ENCODE measurements at places on chromosomes 16 and 17.

DNA sequence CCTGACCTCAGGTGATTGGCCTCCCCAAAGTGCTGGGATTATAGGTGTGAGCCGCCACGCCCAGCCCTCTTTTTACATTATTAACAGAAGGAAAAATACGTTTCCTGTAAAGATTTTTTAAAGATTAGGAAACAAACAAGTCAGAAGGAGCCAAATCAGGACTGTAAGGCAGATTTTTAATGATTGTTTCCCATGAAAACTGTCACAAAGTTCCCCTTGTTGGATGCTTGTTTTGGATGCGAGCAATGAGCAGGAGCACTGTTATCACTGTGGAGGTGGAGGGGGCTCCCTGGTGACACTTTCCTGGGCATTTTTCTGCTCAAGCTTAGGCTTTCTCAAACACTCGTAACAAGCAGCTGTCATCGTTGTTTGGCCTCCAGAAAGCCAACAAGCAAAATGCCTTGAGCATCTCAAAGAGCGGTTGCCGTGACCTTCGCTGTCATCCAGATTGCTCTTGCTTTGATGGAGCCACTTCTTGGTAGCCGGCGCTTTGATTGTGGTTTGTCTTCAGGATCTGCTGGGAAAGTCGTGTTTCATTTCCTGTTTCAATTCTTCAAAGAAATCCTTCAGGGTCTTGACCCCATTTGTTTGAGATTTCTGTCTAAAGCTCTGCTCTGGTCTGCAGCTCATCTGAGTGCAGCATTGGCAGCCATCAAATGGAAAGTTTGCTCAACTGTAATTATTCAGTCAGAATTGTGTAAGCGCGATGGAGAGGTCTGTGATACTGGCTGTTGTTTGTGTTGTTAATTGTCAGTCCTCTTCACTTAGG, 128.7 kb downstream of the RPTOR start:
- DNase-seq: no peak

GRCh38 chr16:85486256-85486915, 126.7 kb upstream of the GSE1 start:
- no peak for DNase-seq

DNA sequence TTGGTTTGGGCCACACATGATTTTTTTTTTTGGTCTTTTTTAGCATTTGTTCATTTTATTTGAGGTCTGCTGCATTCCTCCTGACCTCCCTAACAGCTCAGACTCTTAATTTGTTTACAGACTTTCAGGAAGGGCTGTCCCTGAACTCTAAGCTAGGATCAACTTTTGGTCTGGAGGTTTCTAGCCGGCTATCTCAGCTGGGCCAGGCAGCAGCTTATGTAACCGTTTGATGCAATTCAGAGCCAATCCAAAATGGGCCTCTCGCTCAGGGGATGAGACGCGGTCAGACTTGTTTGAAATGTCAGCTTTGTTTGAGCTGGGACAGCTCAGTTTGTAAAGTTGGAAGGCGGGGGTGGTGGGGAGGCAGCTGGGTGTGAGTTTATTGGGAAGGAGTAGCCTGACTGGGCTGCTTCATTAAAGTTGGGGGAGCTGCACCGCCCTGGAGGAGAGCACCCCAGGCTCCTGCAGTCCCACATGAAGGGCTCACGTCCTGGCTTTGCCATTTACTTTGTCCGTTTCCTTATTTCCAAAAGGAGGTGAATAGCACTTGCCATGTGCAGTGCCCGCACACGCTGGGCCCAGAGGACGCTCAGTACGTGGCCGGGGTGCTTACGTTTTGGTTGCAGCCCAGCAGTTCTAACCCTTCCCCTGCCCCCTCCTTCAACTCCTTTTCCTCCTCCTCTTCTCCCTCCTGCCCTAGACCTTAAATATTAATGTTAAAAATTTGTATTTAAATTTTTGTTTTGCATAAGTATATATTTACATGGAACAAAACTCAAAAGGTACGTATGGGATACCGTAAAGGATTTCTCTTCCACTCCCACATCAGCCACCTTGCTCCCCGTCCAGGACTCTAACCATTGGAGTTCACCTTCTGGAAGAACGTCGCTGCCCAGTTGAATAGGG, 121.2 kb downstream of the SNX29 start:
- DNase-seq: peak; percentile 14

GRCh38 chr16:11111856-11112634, 144.0 kb downstream of the SOCS1 start:
- no peak for DNase-seq

GRCh38 chr16:3358871-3359270, 3.2 kb downstream of the OR2C1 start:
- DNase-seq: no peak

DNA sequence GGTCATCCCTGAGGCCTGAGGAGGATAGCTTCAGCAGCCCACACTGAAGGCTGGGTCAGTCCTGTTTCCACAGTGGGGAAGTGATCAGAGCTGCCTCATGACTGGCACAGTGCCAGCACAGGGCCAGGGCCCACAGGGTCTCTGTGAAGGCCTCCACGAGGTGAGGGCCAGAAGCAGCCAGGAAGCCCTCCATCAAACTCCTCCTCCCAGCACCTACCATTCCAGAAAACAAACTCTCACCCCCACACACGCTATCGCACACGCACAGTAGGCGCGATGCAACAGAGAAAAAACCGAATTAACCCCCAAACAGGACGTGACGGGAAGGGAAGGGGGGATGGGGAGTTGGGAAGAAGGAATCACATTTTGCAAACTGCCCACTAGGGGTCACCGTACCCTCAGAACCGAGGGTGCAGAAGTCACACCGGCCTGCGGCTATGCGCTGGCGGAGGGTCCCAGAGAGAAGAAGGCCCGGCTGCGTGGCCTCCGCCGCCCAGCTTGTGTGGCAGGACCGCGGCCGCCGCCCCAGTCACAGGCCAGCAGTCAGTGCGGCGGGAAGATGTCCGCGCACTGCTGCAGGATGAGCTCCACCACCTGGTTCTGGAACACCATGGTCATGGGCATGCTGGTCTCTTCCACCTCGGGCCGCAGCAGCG, 37.6 kb downstream of the ARHGAP27 start:
- peak; percentile 85 for DNase-seq

- DNase-seq: no peak
These were observed 7.0 kb upstream of the PPP1R27 start for GRCh38 chr17:81841866-81842265.

GRCh38 chr17:75571197-75571884, 16.3 kb upstream of the MYO15B start:
- DNase-seq: peak; percentile 23

DNA sequence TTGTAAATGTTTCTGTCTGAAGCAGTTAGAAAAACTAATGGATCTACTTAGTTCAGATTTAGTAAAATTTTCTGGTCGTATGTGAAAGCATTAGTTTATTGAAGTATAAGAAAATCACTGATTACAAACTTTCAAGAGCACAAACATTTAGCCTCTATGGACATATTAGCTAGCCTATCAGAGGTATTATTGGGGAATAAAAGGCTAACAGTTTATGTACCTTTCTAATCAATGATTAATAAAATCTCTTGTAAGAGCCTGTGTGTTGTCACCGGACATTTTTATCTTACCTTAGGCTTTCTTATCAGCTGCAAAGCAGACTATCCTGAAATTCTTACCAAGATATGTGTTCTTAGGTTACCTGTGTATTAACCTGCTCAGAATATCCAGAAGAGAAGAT, 21.2 kb downstream of the ZPBP2 start:
- no peak for DNase-seq

DNA sequence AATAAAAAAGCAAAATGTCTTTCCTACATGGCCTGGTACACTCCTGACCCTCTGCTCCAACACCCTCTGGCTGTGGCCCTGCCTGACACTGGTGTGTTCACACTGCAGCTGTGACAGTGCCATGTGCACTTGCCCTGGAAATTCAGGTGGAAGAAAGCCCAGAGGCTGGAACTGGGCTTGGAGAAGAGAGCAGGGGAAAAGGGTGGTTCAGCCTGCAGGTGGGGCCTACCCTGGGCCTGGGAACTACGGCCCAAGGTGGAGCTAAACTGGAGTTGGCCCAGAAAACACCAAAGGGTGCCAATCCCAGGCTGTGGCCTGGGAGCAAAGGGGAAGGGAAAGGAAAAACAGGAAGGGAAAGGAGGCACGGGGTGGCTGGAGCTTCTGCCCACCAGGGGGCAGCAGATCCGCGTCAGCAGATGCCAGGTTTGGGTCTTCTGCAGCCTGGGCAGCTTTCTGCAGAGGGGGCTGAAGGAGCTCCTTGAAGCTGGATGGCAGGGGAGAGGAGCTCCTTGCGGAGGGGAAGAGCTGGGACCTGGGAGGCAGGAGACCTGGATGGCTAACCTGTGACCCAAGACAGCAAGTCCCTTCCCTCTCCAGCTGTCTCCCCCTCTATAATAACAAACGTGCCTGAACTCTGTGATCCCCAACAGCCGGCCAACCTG, 15.4 kb upstream of the CTCF start:
- peak; percentile 80 for DNase-seq

DNA sequence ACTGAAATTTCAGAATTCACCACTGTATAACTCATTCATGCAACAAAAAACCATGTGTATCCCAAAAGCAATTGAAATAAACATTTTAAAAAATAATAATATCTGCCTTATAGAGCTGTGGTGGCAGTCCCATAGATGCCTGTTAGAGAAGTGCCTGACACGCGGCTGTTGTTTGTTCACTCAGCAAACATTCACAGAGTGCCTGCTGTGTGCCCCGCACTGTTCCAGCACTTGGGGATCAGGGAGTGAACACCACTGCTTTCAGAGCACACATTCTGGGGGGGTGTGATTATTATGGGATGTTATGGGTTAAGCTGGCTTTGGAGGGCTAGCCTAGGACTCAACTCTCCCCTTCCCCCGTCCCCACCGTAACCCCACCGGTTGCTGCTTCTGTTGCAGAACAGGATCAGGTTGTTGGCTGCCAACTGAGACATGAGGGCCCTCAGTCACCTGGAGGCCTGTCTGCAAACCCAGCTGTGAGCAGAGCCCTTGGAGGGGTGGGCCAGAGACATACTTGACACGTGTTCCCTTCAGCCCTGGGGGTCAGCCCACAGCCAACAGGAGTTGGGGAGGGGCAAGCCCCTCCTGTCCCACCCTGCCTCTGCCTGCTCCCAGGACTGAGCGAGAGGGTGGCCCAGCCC, 103.3 kb upstream of the CIBAR2 start:
- DNase-seq: peak; percentile 43

DNA sequence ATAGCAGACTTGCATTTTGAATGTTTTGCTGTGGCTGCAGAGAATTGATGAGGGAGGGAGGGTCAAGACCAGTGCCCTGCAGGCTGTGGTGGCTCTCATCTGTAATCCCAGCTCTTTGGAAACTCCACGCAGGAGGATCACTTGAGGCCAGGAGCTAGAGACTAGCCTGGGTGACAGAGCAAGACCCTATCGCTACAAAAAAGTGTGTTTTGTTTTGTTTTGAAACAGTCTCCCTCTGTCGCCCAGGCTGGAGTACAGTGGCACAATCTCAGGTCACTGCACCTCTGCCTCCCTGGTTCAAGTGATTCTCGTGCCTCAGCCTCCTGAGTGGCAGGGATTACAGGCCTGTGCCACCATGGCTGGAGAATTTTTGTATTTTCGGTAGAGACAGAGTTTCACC, 1.9 kb upstream of the UBE2G1 start:
- DNase-seq: no peak

- DNase-seq: no peak
These were observed 27.8 kb downstream of the CASKIN2 start for GRCh38 chr17:75487351-75488070.

DNA sequence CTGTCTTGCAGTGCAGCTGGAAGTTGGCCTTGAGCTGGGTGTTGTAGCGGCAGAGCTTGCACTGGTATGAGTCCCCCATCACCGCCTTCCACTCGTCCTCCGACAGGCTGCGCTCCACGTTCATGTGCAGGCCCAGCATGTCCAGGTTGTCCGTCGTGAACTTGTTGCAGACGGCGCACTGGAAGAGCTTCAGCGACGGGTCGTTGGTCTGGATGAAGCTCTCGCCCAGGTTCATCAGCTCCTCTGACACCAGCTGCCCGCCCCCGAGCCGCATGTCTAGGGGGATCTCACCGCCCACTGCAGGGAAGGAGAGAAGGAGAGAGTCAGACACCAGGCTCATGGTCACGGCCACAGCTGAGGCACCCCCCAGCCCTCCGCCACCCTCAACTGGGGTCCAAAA, 97.3 kb downstream of the ZFHX3 start:
- DNase-seq: no peak

DNA sequence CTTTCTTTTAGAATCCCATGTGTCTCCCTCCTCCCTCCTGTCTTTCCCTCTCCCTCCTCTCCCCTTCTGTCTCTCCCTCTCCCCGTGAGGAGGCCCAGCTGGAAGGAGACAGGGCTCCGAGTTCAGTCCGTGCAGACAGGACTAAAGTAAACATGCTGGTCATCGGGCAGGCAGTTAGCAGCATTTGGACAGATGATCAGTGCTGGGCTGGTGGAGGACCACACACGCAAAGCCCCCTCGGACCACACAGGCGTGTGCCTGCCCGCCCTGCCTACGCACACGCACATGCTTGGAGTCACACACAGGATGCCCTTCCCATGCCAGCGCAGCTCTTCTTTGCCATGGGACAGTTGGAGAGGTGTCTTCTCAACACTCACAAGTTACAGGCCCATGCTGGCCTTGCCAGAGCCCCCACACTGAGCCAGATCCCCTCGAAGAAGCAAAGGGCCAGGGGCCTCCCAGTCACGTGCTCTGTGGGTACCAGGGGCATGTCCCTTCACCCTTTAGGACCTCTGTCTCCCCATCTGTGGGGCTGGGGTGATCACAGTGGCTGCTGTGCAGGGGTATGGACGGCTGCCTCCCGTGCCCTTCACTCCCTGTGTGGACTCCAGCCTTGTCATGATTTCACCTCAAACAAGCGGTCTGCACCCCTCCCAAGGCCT, 215.7 kb upstream of the FOXF1 start:
- no peak for DNase-seq

DNA sequence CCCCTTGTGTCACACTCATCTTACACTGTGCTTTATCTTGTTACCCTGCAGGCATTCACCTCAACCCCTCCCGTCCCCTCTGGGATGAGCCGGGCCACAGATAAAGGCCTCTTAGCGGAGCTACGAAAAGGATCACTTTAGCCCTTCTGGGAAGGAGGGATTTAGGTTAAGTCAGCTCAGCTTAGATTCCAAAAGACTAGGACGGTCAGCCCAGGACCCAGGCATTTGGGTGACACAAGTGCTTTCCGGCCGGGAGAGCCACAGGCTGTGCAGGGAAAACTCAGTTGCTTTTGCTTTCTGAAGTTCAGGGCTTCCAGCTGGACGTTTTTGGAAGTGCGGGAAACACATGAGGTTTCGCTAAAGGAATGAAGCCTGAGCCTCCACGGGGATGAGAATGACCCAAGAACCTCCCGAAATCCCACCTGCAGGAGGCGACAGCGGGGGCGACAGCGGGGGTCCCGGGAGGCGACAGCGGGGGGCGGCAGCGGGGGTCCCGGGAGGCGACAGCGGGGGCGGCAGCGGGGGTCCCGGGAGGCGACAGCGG, 11.6 kb upstream of the METRNL start:
- DNase-seq: peak; percentile 64

- DNase-seq: no peak
These were observed 17.6 kb upstream of the ABR start for GRCh38 chr17:1197379-1197778.

DNA sequence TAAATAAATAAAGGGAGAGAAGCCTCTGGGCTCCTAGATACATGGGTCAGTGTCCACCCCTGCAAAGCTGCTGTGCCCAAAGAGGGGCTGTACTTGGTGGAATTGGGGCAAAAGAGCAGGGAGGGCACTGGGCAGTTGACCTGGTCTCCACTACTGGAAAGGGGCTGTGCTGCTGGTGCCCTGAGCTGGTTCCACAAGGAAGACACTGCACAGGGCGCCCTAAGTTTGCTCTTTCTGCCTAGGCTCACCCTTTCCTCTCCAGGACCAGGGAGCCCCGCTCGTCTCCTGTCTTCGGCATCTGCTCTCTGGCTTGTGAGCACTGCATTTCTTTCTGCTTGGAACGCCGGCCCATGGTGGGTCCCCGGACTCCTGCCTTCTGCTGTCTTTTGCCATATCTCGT, 161.9 kb downstream of the SEC14L1 start:
- no peak for DNase-seq
